ENCODE measurements at places on chromosomes 3 and 15.

GRCh38 chr3:60000311-60001105 is 950.7 kb upstream of the CFAP20DC start:
- DNase-seq: no peak

DNA sequence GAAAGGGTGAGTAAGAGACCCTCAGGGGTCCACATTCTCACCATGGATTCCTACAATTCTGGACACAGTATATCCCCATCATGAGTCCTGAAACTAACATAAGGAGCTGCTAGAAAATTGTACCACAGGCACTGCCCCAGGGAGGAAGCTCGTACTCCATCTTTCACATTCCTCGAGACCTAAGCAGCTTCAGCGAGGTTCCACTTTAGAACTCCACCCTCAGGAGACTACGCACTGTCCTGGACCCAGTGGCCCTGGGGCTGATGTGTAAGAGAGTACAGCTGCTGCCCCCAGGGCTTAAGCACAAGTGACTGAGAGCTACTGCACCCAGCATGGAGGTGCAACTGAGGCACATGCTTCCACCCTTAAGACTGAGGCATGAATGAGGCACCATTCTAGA is 352.5 kb downstream of the ZNF385D start:
- DNase-seq: no peak

- no peak for DNase-seq
Observed at GRCh38 chr15:92787116-92787515, 113.0 kb upstream of the CHD2 start.

- no peak for DNase-seq
Observed at GRCh38 chr15:26842391-26842790, 24.5 kb upstream of the GABRA5 start.

GRCh38 chr15:63908991-63909390 is 75.2 kb upstream of the HERC1 start:
- DNase-seq: no peak

DNA sequence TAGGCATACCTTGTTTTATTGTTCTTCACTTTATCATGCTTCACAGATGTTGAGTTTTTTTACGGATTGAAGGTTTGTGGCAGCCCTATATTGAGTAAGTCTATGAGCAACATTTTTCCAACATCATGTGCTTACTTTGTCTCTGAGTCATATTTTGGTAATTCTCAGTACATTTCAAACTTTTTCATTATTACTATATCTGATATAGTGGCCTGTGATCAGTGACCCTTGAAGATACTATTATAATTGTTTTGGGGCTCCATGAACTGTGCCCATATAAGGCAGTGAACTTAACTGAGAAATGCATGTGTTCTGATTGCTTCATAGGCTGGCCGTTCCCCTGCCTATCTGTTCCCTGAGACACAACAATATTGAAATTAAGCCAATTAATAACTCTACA is 42.8 kb upstream of the NSMCE3 start:
- no peak for DNase-seq

- peak; percentile 26 for DNase-seq
Observed at GRCh38 chr3:194573680-194574437, 59.4 kb downstream of the TMEM44 start.

DNA sequence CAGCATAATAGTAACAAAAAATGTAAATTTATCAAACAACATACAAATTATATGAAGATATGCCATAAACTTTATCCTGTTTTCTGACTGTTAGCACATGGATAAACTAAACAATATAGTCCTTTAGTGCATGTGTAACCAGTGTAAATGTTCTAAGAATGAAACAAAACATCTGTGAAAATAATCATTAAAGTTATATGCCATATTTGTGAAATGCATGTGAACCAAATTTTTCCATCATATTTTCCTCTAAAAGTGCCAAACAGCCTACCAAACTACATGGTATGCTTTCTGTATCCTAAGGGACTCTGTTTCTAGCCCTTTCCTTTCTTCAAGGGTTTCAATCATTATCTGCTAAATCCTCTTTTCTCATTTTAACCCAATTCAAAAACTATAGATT is 23.9 kb upstream of the RSL24D1 start:
- DNase-seq: no peak

GRCh38 chr15:72199721-72200212 is 2.2 kb upstream of the GRAMD2A start:
- peak; percentile 64 for DNase-seq

- DNase-seq: no peak
Observed at GRCh38 chr3:64369390-64369789, 144.1 kb upstream of the PRICKLE2 start.
